Cerebellum (tissue), 4 donors: ENCODE measurements at places on chromosomes 2 and 18. TPM values are rescaled to one million over a fixed set of nuclear protein-coding genes. Genes with fewer than 3 reads are reported as not detected.

ASXL3 gene
- total RNA-seq: 98.8 TPM

SPATS2L gene
- 29.0 TPM for total RNA-seq

PCARE gene
- total RNA-seq: 1.5 TPM

LRRC30 gene
- not detected for total RNA-seq

TMEM37 gene
- 0.54 TPM for total RNA-seq
